ENCODE measurements at places on chromosomes 5 and 9.

GRCh38 chr9:79658926-79659325 is 87.2 kb downstream of the TLE4 start:
- no peak for DNase-seq

DNA sequence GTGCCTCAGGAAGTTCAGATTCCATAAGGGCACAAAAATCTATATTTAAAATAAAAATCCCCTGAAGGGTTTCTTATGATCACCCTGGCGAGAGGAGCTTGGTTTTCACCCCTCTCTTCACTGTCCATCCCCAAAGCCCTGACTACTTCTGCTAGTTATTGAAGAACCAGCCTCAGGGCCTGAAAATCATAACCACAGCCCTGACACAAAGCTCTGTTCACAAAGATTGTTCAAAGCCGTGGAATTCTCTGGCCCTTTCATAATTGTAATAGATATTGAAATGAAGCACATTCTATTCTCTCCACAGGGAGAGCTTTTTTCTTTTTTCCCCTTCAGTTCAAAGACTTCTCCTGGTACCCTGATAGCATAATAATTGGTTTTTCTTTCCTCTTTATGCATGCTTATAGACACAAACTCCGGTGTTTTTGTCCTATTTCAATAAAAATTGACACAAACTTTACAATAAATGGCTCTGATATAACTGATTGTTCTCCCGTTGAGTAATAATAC is 343.8 kb downstream of the CAAP1 start:
- no peak for DNase-seq

DNA sequence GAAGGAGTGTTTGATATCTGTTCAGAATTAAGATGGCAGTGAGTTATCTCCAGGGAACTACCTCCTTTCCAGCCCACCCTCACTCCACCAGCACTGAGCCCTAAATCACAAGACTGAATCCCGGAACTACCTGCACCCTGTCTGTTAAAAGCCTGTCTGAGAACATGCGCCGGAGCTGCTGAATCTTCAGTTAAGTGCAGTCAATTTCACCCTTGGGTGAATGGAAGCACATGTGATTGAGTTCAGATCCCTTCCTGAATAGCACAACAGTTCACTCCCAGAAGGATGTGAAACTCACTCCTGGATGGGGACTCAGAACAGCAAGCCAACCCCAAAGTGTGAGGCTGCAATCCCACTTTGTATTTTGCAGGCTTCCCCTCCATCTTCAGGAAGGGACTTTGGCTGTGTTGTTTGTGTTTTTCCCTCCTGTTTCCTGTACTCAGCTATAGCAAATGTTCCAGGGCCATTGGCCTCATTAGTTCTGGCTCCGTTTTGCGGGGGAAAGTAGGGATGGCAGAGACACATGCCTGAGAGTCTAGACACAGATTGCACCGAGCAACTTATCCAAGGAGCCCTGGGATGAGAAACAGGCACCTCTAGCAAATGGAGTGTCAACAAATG is 43.4 kb downstream of the DPYSL3 start:
- no peak for DNase-seq

GRCh38 chr9:78144663-78145377 is 91.1 kb upstream of the CEP78 start:
- no peak for DNase-seq

GRCh38 chr5:118990582-118990981 is 2.2 kb upstream of the DTWD2 start:
- DNase-seq, result no peak

DNA sequence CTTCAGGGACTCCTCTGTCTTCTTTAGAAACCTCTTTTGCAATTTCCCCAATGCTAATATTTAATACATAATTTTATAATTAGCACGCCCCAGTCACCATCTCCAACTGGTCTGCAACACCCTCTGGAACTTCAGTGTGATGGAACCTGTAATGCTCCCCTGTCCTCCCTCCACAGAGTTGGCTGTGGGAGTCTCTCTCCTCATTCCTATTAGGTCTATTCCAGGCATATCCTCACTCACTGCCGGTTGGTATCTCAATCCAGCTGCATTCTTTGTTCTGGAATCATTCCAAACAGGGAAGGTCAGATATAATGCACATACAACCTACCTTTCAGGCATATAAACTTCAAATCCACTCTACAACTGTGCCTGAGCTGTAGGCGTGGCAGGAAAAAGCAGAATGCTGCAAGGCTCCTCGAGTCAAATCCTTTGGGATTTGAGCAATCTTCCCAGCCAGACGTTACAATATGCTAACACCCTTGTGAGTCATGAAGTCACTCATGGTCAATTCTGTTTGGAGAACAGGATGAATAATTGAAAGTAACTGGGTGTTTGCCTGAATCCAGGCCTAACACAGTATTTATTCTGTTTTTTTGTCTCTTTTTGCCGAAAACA is 293.8 kb downstream of the CWC27 start:
- no peak for DNase-seq

- DNase-seq, result no peak
These were observed 104.5 kb upstream of the NFIB start for GRCh38 chr9:14418301-14418940.

DNA sequence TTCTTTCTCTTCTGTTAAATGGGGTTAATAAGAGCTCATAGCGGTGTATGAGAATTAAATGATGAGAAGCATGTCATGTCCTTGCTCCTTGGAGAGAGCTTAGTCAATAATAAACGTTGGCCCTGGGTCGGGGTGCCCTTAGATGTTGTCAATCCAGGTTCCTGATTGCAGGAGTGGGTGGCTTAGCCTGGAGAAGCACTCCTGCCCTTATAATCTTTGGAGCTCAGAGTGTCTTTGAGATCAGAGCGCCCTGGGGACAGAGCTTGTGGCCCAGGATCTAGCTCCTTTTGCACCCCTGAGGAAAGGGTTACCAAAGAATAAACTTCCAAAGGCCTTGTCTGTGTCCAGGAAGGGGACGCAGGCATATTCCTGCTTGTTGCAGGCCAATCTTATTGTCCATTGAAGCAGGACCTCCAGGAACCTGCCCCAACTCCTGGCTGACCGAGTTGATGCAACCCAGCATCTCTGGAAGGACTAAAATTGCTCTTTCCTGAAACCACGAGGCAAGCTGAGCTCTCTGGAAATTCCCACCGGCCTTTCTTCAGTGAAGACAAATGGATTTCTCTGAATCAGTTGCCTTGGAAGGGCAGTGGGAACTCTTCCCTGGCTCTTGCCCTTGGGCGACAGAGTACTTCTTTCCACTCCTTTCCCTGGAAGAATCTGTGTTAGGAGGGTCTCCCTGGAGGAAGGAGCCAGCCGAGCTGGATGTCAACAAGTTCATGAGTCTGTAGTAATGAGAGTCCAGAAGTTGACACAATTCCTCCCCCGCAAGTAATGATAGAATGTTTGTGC is 6.4 kb upstream of the AMBP start:
- DNase-seq, result no peak

- no peak for DNase-seq
These were observed 77.2 kb downstream of the ATP10B start for GRCh38 chr5:160774666-160775315.

- peak; percentile 18 for DNase-seq
These were observed 38.4 kb upstream of the PLEKHG4B start for GRCh38 chr5:53381-54174.

DNA sequence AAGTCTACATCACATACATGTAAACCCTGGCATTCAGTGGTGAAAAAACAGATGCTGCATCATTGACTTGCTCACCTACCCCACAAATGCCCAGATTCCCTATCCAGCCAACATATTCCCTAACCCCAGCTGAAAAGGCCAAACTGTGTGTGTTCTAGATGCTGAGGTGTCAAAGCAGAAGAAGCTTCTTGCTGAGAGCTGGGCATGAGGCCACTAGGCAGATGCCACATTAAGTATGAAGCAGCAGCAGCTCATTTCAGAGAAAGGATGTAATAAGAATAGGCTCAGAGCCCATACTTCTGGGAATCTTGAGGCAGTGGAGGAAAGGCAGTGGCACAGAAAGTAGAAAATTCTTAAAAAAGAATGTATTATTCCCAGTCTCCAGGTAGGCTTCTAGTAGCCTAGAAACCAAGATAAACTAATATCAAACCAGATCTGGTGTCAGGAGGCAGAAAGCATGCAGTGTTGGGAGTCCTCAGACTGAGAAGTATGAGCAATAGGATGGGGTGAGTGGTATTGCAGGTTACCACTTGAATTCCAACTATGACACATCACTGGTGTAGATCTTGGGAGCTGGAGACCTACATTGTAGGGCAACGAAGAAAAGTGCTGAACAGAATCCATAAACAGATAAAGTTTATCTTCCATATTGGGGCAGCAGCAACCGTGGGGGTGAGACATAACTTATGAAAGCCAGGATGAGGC is 71.9 kb upstream of the GRHPR start:
- DNase-seq, result no peak

GRCh38 chr5:109611061-109611460 is 78.7 kb upstream of the MAN2A1 start:
- no peak for DNase-seq

DNA sequence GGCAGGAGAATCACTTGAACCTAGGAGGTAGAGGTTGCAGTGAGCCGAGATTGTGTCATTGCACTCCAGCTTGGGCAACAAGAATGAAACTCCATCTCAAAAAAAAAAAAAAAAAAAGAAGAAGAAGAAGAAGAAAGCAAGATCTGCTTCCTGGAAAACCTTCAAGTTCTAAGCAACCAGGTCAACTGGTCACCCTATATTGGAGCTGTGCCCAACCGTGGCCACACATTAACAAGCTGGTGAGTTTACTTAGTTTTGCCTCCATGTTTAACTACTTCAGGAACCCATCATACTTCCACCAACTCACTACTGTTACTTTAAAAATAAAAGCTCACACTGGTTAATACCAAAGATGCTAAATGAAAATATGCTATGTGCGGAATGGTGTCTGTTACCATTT is 12.3 kb upstream of the SKP1 start:
- DNase-seq, result no peak

GRCh38 chr9:114900942-114901802 is 29.2 kb downstream of the TNFSF8 start:
- peak; percentile 33 for DNase-seq

DNA sequence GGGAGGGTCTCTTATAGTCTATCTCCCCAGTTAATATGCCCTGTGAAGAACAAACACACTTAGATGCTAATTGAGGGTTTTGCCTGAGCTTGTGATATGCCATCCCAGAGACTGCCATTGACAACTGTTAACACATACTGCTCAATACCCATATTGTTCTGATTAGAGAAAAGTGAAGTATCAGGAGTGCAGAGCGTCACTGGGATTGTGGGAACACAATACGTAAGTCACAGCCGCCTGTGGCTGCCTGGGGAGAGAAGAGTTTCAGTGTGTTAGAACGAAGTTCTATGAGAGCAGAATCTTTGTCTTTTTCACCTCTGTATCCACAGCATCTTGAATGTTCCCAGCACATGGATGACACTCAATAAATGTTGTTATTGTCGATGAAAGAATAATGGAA is 110.2 kb downstream of the MEF2C start:
- no peak for DNase-seq

DNA sequence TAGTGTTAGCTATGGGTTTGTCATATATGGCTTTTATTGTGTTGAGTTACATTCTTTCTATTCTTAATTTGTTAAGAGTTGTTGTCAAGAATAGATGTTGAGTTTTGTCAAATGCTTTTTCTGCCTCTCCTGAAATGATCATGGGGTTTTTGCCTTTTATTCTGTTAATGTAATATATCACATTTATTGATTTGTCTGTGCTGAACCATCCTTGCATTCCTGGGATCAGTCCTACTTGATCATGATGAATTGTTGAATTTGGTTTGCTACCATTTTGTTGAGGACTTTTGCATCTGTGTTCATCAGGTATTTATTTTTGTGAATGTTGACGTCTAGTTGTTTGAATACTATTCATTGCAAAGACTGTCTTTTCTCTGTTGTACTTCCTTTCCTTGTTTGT is 23.9 kb downstream of the RIC1 start:
- DNase-seq, result no peak

DNA sequence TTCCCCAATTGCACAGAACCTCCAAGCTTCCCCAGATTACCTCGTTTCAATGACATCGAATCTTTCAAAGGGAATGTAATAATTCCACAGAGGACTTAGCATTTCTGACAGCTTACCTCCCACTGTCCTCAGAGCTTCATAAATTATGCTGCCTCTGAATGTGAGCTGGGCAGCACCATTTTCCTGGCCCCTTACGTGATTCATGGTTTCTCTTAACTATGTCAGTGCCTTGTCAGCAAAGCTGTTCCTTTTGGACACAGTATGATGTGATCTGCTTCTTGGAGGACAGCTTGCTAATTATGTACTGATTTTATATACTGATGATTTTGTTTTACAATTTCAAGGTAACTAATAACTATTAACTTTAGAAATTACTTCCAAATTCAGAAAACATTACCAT is 27.7 kb upstream of the SSBP2 start:
- no peak for DNase-seq

DNA sequence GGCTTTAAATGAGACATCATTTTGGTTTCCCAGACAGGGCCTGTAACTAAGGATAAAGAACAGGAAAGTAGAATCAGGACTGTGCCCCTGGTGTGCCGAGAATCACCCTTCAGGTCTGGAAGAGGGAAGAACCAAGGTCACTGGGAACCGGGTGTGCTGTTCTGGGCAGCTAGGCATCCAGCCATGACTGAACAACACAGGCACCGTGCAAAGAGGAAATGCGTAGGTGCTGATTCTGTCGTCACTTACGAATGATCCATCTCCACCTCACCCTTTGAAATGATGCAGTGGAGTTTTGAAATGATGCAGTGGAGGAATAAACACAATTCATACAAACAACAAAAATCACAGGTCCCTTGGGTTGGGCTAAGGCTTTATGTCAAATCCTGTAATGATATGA is 64.4 kb downstream of the MAP1B start:
- DNase-seq, result peak; percentile 17

- DNase-seq, result no peak
These were observed 19.3 kb downstream of the NFIB start for GRCh38 chr9:14294659-14295058.

- DNase-seq, result no peak
These were observed 14.9 kb downstream of the TJP2 start for GRCh38 chr9:69188975-69189374.

DNA sequence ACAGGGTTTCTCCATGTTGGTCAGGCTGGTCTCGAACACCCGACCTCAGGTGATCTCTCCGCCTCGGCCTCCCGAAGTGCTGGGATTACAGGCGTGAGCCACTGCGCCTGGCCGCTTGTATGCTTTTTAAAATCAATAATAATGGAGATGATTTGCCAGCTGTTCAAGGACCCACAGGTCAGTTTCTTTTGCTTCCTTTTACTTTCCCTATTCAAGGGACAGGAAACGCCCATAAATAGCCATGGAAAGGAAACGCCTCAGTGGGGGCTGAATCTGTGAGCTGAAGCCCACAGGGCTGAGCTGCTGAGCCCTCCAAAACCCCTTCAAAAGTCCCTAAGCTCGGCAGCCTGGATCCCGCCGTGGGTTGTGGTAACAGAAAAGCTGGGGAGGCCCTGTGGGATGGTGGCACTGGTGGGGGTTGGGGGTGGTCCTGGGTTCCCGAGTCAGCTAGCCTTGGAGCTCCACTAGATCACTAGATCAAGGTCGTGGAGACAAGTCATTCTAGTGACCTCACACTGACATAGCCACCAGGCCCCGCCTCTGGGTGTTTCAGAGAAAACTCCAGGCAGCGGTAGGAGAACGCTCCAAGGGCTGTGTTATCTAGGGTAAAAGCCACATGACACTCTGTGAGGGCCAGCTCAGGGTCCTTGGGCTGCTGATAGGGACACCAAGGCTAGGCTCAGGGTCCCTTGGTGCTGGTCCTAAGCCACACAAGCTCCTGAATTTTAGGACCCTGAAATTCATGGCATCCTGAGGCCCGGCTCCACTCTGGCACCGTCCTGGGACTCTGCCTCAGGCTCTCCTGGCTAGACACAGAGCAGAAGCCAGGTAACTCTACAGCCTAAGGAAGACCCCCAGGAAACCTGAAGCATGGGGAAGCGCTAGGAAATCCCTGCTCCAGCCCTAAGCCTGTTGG is 18.0 kb upstream of the DUSP1 start:
- DNase-seq, result no peak

GRCh38 chr9:130904070-130905044 is 7.7 kb upstream of the QRFP start:
- no peak for DNase-seq
